Colonic mucosa (tissue), 4 donors: ENCODE measurements at places on chromosomes 5 and 9. TPM values are rescaled to one million over a fixed set of nuclear protein-coding genes. Genes with fewer than 3 reads are reported as not detected.

Gene TMEM171
- total RNA-seq: 121 TPM

DNA sequence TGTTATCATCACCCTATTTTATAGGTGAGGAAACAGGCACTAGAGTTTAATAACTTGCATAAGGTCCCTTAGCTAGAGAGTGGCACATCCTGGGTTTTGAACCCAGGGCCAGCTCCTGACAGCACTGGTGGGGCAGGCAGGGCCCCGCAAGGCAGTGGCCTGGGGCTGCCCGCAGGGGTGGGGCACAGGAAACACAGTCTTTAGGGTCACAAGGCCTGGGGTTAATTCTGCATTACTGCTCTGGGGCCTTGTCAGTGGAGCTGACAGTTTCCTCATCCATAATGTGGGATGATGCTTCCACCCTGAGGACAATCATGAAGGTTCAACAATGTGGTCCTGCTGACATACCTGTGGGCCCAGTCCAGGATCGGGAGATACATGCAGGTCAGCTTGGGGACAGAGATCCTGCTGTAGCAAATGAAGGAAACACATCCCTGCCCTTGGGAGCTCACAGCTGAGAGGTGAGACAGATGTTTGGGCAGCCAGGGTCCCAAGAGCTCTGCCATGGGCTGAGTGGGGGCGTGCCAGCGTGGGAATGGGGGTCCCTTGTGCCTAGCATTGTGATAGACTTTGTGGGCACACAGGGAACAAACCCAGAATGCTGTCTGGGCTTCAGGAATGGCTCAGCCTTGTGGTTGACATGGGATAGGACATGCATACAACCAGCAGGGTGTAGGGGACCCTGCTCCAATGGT lies 14.7 kb downstream of the FGF18 start:
- H3K4me3 ChIP-seq: no peak overlapping the region
- DNase-seq: no peak
- no peaks in the 10 kb centered on the region for H3K36me3 ChIP-seq
- no peaks in the 10 kb centered on the region for H3K4me1 ChIP-seq

- H3K36me3 ChIP-seq: no peaks in the 10 kb centered on the region
- H3K27ac ChIP-seq: no peak overlapping the region
- H3K4me3 ChIP-seq: peak overlapping the region; percentile 7
- no peaks in the 10 kb centered on the region for H3K27me3 ChIP-seq
- no peak for DNase-seq
Measured at GRCh38 chr9:121568343-121569265, 69.0 kb upstream of the GGTA1 start.

GRCh38 chr9:91210318-91210717 lies 151.4 kb downstream of the AUH start:
- no peaks in the 10 kb centered on the region for H3K36me3 ChIP-seq
- no peaks in the 10 kb centered on the region for H3K27me3 ChIP-seq
- no peak for DNase-seq

- H3K27ac ChIP-seq: no peak overlapping the region
- no peak for DNase-seq
- H3K4me1 ChIP-seq: no peaks in the 10 kb centered on the region
- H3K27me3 ChIP-seq: no peaks in the 10 kb centered on the region
- H3K4me3 ChIP-seq: no peak overlapping the region
Measured at GRCh38 chr5:136021016-136021405, 7.8 kb upstream of the TGFBI start.

GRCh38 chr5:157997991-157998504 lies 139.1 kb upstream of the CLINT1 start:
- H3K4me3 ChIP-seq: no peak overlapping the region
- H3K4me1 ChIP-seq: no peaks in the 10 kb centered on the region
- no peak overlapping the region for H3K27ac ChIP-seq
- no peak for DNase-seq

DNA sequence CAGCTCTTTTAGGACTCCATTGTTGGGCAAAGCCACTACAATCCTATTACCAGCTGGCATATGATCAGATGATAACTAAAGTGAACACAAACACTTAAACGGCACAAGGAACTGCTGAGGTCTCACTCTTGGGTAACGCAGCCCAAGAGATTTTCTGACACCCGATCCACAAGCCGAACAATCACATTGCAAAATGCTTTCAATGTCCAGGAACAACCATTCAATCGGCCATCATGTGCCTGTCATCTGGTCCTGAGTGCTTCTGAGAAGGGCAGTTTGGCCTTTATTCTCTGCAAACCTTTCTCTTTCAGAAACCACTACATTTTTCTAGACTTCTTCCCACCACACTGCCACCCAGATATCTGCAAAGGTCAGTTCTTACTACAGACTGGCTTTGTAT lies 283.1 kb downstream of the GLIS3 start:
- no peak overlapping the region for H3K27ac ChIP-seq
- no peaks in the 10 kb centered on the region for H3K27me3 ChIP-seq
- no peak for DNase-seq
- H3K36me3 ChIP-seq: no peaks in the 10 kb centered on the region
- no peak overlapping the region for H3K4me3 ChIP-seq
- no peaks in the 10 kb centered on the region for H3K4me1 ChIP-seq

Gene IFNB1
- not detected for total RNA-seq

- H3K27me3 ChIP-seq: no peaks in the 10 kb centered on the region
- H3K4me1 ChIP-seq: no peaks in the 10 kb centered on the region
- H3K4me3 ChIP-seq: no peak overlapping the region
- DNase-seq: no peak
- peak overlapping the region; percentile 56 for H3K27ac ChIP-seq
- no peaks in the 10 kb centered on the region for H3K36me3 ChIP-seq
Measured at GRCh38 chr5:150789943-150790611, 11.5 kb downstream of the SMIM3 start.

Gene MIGA2
- total RNA-seq: 47.4 TPM

- H3K4me3 ChIP-seq: no peak overlapping the region
- DNase-seq: no peak
- no peaks in the 10 kb centered on the region for H3K27me3 ChIP-seq
- H3K27ac ChIP-seq: no peak overlapping the region
- no peaks in the 10 kb centered on the region for H3K4me1 ChIP-seq
Measured at GRCh38 chr5:13771011-13771571, 173.4 kb downstream of the DNAH5 start.

DNA sequence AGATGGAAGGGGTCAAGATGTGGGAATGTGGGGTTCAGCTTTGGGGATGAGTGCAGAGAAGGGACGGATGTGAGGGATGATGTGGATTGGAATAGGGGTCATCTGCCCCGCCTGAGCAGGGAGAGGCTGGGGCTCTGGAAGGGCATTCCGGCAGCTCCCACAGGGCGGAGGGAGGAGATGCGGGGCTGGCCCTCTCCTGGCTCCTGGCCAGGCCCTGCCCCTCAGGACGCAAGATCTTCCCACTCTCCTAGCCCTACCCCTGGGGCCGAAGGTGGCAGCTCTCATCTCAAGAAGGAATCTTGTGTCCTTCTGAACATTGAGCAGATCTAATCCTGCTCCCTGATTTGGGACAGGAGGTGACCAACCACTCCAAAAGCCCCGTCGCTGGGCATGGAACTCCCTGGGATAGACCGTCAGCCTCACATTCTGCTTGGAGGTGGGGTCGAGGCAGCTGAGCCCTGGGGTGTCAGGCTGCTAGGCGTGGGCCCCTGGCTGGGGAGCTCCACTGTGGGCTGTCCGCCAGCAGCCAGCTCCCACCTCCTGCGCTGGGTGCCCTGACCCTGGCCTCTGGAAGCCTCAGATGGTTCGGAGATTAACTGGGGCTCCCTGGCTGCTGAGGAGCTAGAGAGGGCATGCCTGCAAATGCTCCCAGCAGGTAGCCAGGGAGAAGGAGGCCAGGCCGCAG lies 125.2 kb downstream of the ZNF354C start:
- H3K27me3 ChIP-seq: no peaks in the 10 kb centered on the region
- no peak overlapping the region for H3K27ac ChIP-seq
- H3K36me3 ChIP-seq: no peaks in the 10 kb centered on the region

DNA sequence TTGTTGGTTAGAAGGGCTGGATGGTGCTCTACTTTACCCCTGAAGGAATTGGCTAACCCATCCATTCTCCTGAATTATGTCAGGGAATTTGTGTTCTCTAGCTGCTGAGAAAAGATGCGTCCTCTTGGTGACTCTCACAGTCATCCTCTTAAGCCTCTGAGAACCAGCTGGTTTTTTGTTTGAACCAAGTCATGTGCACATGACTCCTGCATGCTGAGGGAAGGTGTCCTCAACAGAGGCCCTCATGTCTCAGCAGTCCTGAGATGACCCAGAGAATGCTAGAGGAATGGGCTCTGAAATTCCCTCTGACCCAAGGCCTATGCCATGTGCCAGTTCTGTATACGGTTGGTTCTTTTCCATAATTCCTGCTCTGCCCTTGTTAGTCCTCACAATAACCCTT lies 10.4 kb upstream of the C5orf63 start:
- H3K4me3 ChIP-seq: no peak overlapping the region
- no peak for DNase-seq
- H3K27me3 ChIP-seq: no peaks in the 10 kb centered on the region
- H3K36me3 ChIP-seq: no peaks in the 10 kb centered on the region
- no peaks in the 10 kb centered on the region for H3K4me1 ChIP-seq
- no peak overlapping the region for H3K27ac ChIP-seq

Gene SLC4A9
- total RNA-seq: 0.42 TPM

- DNase-seq: no peak
- H3K4me1 ChIP-seq: no peaks in the 10 kb centered on the region
- no peak overlapping the region for H3K4me3 ChIP-seq
- H3K27ac ChIP-seq: no peak overlapping the region
- no peaks in the 10 kb centered on the region for H3K27me3 ChIP-seq
Measured at GRCh38 chr9:134690946-134691694, 49.5 kb downstream of the COL5A1 start.

DNA sequence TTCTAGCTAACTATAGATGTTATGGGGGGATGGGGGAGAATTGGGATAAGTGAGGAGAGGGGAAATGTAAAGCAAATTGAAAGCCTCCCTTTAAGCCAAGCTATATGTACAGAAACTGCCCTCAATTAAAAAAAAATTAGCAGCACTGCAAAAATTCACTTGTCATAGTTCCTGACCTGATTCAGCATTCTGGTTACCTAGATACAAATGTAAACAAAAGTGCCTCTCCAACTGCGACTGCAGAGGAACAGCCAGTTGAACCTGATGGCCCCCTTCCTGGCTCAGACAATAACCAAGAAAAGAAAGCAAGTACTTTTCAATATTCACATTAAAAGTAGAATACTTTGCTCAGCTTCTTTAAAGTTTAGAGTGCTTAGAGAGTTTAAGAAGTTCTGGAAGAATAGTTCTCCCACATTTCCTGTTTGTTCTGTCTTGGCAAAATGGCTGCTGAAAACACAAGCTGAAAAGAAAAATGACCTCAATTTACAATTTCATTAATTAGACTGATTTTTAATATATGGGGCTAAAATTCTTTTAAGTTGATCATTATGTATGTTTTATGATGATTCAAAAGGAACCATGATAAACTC lies 1.5 kb downstream of the FAM81B start:
- no peaks in the 10 kb centered on the region for H3K36me3 ChIP-seq
- no peak for DNase-seq
- no peak overlapping the region for H3K4me3 ChIP-seq

Gene ODF2
- 36.2 TPM for total RNA-seq

DNA sequence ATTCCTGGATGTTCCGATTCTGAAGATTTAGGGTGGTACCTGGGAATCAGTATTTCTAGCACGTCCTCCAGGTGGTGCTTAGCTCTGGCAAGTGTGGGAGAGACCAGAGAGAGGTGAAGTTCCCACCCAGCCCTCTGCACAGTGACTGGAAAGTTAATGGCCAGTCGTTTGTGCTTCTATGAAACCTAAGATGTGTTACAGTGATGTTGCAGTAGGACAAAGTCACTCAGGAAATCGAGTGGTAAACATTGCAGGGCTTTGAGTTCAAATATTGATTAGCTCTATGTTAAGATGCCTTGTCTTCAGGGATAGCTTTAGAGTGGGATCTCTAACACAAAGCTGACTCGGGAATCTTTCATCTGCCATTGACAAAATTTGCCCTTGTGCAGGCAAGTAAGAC lies 55.6 kb downstream of the PIK3R1 start:
- no peak overlapping the region for H3K4me3 ChIP-seq
- no peaks in the 10 kb centered on the region for H3K36me3 ChIP-seq
- H3K27me3 ChIP-seq: no peaks in the 10 kb centered on the region
- no peak overlapping the region for H3K27ac ChIP-seq
- DNase-seq: no peak

GRCh38 chr5:54457094-54457862 lies 1.8 kb downstream of the HSPB3 start:
- H3K4me1 ChIP-seq: no peaks in the 10 kb centered on the region
- no peak overlapping the region for H3K27ac ChIP-seq
- no peaks in the 10 kb centered on the region for H3K36me3 ChIP-seq
- H3K27me3 ChIP-seq: no peaks in the 10 kb centered on the region
- no peak for DNase-seq

DNA sequence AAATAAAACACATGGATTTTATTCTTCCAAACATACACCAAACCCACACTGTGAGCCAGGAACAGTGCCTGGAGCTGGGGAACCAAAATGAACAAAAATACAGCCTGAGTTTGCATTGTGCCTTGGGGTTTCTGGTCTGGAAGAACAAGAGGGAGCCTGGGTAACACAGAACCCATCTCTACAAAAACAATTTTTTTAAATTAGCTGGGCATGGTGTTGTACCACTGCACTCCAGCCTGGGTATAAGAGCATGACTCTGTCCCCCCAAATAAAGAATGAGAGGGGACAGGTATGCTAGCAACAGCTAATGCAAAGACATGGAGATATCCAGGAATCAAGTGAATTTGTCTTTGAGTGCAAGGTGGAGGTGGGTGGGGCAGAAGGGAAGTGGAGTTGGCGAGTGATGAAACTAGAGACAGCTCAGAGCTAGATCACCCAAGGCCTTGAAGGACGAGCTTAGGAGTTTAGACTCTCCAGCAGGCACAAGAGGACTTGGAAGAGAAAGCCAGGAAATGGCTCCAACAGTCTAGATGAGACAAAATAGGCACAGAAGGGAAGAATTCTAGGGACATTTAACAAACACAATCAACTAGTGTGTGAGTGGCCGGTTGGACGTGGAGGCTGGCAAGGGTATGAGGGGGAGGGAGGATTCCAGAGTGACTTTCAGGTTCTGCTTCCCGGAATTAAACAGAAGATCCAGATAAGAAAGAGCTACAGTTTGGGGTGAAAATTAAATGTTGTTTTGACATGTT lies 47.4 kb downstream of the FNBP1 start:
- no peak overlapping the region for H3K4me3 ChIP-seq
- no peak for DNase-seq
- H3K36me3 ChIP-seq: no peaks in the 10 kb centered on the region
- H3K4me1 ChIP-seq: peaks cover 8% of the 10 kb centered on the region
- peak overlapping the region; percentile 43 for H3K27ac ChIP-seq
- no peaks in the 10 kb centered on the region for H3K27me3 ChIP-seq

Gene HMCN2
- total RNA-seq: 20.1 TPM

DNA sequence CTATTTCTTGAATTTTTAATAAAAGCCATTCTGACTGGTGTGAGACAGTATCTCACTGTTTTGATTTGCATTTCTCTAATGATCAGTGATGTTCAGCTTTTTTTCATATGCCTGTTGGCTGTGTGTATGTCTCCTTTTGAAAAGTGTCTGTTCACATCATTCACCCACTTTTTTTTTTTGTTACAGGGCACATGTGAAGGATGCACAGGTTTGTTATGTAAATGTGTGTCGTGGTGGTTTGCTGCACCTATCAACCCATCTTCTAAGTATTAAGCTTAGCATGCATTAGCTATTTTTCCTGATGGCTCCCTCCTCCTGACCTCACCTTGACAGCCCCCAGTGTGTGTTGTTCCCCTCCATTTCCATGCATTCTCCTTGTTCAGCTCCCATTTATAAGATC lies 39.3 kb upstream of the IFNE start:
- no peak overlapping the region for H3K4me3 ChIP-seq
- no peak overlapping the region for H3K27ac ChIP-seq
- H3K36me3 ChIP-seq: no peaks in the 10 kb centered on the region
- no peak for DNase-seq
- H3K27me3 ChIP-seq: no peaks in the 10 kb centered on the region
- no peaks in the 10 kb centered on the region for H3K4me1 ChIP-seq

Gene PKD2L2
- not detected for total RNA-seq
